ENCODE measurements at places on chromosomes 16 and 17.

GRCh38 chr16:74583926-74584666 lies 22.8 kb downstream of the GLG1 start:
- no peak for ATAC-seq

DNA sequence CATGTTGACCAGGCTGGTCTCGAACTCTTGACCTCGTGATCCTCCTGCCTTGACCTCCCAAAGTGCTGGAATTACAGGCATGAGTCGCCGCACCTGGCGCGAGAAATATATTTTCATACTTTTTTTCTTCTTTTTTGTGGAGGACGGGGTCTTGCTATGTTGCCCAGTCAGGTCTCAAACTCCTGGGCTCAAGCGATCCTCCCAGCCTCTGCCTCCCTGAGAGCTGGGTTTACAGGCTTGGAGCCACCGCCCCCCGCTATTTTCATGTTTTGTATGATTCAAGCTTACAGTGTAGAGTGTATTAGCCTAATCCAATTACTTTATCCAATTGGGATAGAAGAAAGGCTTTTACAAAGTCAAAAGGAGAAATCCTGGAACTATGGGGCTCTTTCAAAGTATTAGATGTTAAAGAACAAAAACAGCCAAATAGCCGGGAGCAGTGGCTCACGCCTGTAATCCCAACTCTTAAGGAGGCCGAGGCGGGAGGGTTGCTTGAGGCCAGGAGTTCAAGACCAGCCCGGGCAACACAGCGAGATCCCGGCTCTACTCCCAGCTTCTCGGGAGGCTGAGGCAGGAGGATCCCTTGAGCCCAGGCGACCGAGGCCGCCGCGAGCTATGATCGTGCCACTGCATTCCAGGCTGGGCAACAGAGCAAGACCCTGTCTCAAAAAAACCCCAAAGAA lies 1.4 kb upstream of the MAP1LC3B start:
- no peak for ATAC-seq

DNA sequence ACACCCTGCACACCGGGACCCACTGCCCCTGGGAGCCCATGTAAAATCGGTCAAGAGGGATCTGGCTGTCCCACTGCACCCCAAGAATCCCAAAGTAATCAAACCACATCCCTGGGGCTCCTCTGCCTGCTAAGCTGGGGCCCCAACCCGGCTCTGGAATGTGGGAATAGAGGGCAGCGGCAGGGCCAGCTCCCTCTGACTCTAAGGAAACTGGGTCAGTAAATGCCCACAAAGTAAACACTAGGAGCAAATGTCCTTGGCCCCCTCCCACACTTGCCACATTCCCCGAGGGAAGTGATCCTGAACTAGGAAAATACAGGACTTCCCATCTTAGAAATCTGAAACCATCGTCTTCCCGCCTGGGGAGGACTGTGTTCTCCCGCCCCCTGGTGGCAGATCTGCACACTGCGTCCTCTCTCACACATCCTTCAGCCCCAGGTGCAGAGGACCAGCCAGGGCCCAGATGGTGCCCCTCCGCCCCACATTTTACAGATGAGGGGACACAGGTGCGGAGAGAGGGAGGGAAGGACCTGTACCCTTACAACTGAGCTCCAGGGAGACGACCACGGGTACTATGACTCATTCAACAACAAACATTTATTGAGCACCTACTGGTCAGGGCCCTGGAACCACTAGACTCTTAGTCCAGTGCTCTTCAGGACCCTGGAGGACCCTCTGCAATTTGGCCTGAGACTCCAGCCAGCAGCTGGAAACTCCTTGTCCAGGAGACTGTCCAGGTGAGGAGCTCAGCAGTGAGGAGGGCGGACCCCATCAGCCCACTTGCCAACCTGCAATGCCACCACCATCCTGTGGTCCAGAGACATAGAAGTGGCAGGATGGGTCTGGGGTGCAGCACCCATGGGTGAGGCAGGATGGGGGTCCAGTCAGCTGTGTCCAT lies 10.1 kb downstream of the P3H4 start:
- peak; percentile 78 for ATAC-seq

GRCh38 chr17:8066841-8067775 lies 20.4 kb downstream of the ALOX12B start:
- ATAC-seq: no peak

- no peak for ATAC-seq
These were observed 704.3 kb downstream of the MAF start for GRCh38 chr16:78896280-78896679.

GRCh38 chr17:61638087-61638486 lies 47.1 kb upstream of the NACA2 start:
- no peak for ATAC-seq

DNA sequence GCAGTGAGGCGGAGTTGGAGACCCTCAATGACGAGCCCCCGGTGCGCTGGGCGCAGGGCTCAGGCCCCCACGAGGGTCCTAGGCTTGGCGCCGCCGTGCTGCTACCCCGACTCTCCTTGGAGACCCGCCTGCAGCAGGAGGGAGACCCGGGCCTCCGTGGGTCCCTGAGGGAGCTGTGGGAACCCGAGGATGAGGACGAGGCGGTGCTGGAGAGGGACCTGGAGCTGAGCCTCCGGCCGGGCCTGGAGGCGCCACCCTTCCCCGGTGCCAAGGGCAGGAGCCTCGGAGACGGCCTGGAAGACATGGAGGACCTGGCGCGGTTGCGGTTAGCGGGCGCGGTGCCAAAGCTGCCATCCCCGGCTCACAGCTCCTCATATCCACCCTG lies 2.3 kb downstream of the MYO15B start:
- no peak for ATAC-seq

DNA sequence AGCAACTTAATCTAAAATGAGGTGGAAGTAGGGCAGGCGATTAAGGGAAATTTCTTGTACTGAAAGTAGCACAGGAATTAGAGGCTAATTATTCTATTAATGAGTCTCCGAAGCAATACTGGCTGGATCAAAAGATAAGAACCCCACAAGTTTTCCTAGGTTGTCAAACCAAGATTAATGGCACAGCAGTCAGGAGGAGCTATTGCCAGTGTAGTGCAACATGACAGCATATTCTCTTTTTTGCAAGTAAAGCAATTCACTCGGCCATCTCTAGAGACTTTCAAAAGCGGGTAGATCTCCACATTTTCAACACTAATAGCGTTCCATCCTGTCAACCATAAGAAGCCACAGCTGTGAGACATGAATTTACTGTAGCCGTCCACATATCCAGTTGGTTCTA lies 81.2 kb downstream of the CYB561 start:
- no peak for ATAC-seq

GRCh38 chr17:16935241-16935663 lies 36.7 kb downstream of the TNFRSF13B start:
- ATAC-seq: no peak

DNA sequence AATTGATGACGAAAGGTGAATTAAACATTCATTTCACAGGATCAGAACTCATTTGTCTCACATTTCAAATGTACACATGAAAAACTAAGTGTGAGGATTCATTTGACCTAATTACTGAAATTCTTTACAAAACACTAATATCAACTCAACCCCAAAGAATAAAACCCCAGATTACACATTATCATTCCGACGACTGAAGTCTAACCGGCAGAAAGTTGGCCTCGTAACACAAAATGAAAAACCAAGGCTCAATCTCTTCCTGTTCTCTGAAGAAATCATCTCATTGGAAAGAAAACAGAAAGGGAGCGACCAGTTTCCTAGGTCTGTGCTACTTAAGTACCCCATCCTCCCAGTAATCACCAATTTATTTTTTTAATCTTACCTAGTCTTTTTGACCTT lies 1.8 kb downstream of the JPT1 start:
- ATAC-seq: no peak

- no peak for ATAC-seq
These were observed 96.3 kb downstream of the WWOX start for GRCh38 chr16:78195797-78196196.

DNA sequence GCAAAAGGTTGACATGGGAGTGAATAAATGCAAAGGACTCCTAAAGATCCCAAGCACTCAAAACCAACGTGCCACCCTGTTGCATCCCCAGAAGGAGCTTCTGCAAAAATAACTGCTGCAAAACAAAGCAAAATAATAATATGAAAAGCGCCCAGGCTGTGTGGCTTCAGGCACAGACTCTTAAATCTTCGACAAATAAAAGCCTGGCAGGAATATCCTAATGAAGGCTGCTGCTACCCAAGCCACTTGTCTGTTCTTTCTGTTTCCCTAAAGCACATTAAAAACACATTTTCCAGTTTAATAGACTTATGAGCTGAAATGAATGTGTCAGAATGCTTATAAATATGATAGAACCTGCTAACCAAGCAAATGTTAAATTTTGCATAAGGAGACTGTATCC lies 154.0 kb downstream of the SLC39A11 start:
- no peak for ATAC-seq

DNA sequence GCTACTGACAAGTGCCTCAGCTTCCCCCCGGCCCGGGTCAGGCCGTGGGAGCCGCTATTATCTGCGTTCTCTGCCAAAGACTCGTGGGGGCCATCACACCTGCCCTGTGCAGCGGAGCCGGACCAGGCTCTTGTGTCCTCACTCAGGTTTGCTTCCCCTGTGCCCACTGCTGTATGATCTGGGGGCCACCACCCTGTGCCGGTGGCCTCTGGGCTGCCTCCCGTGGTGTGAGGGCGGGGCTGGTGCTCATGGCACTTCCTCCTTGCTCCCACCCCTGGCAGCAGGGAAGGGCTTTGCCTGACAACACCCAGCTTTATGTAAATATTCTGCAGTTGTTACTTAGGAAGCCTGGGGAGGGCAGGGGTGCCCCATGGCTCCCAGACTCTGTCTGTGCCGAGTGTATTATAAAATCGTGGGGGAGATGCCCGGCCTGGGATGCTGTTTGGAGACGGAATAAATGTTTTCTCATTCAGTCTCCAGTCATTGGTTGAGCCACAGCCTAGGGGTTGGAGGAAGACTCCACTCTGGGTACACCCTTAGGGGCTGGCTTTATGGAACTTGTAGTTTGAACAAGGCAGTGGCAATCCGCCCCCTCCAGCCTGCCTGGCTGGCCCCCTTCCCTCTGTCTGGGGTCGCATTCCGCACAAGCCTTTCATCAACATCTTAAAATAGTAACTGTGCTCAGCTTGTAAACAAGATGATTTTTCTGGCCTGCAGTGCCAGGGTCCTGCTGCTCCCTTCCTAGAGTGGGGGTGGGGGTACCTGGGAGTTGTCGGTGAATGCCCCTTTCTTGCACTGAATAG lies 4.1 kb downstream of the SYNGR2 start:
- ATAC-seq: peak; percentile 10

- ATAC-seq: peak; percentile 9
These were observed 1.6 kb downstream of the XYLT1 start for GRCh38 chr16:17469011-17469740.

DNA sequence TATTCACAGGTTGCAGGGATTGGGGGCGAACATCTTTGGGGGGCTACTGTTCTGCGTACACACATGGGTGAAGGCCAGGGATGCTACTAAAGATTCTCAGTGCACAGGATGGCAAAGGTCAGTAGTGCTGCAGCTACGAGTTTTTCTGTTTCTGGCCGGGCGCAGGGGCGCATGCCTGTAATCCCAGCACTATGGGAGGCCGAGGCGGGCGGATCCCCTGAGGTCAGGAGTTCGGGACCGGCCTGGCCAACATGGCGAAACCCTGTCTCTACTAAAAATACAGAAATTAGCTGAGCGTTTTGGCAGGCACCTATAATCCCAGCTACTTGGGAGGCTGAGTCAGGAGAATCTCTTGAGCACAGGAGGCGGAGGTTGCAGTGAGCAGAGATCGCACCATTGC lies 3.9 kb upstream of the ZNF598 start:
- ATAC-seq: no peak

DNA sequence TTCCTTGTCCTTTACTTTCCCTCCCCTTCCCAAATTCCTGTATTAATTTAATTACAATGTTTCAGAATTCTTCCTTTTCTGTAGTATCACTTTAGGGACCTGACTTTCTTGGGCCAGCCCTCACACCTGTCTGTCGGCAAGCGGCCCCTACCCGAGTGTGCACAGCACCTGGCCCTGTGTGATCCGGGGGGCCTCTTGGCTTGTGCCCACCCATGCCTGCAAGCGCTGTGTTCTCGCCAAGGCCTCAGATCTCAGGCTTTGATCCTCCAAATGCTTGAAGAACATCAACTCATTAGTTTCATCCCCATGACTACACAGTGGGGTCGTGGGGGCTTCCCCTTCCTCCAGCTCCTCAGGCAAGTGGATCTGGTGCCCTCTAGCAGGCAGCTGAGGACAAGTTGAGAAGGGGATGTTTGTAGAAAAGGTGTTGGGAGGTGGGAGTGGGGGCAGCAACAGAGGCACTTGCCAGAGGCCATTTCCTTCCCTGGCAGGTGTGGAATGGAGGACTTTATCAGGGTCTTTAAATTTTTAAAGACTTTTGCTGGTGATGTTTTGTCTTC lies 15.7 kb upstream of the CDH3 start:
- ATAC-seq: no peak

GRCh38 chr16:26334218-26335111 lies 642.7 kb downstream of the HS3ST4 start:
- ATAC-seq: no peak

DNA sequence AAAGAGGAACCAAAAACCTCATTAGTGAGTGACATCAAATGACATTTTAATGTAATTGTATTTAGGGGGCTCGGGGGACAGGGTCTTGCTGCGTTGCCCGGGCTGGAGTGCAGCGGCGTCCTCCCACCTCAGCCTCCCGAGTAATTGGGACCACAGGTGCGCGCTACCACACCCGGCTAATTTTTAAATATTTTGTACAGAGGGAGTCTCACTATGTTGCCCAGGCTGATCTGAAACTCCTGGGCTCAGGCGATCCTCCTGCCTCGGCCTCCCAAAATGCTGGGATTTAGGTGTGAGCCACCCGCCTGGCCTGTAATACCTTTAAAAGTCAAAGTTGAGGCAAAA lies 581 bp downstream of the SNRNP25 start:
- no peak for ATAC-seq

GRCh38 chr16:80283466-80284392 lies 257.1 kb upstream of the DYNLRB2 start:
- ATAC-seq: no peak

Measured in gastroesophageal sphincter (tissue), 4 donors.